ENCODE measurements at places on chromosomes 6 and 20.

GRCh38 chr6:82984720-82985119 is 80.9 kb downstream of the UBE3D start:
- no peak for DNase-seq

DNA sequence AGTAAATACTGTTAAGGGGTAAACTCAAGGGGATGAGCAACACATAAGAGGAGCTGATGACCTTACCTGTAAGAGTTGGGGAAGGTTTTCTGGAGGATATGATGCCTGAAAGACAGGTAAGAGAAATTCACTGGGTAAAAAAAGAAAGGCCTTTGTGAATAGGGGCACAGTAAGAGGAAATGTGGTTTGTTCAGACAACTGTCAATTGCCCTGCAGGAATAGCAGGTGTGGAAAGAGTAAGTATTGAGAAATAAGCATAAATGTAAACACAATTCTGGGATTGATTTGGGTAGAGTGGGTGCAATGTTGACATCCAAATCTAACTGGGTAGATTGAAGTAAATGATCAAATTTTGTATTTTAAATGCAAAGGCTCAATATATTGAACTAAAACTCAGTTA is 670.0 kb downstream of the DHX35 start:
- no peak for DNase-seq

DNA sequence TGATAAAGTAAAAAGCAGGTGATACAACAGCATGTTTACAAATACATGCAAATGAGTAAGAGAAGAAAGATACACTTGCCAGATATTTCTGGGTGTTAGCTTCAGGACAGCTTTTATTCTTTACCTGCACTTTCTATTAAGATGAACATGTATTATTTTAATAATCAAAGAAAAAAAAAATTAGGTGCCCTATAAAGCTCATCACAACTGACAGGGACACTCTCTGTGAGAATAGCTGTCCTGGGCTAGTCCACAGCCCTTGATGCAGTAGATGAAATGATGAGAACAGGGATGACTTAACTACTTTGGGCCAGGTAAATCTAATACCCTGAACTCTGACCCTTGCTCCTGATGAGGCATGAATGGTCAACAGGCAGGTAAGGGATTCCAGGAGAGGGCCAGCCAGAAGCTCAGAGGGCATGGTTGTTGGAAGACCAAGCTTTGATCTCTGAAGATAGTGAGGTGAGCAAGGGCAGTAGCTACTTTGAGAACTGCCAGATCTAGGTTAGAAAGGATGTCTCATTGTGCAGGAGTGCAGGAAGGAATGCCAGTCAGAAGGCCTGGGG is 15.6 kb downstream of the NSFL1C start:
- no peak for DNase-seq

GRCh38 chr20:33875534-33876026 is 64.4 kb downstream of the CHMP4B start:
- no peak for DNase-seq

DNA sequence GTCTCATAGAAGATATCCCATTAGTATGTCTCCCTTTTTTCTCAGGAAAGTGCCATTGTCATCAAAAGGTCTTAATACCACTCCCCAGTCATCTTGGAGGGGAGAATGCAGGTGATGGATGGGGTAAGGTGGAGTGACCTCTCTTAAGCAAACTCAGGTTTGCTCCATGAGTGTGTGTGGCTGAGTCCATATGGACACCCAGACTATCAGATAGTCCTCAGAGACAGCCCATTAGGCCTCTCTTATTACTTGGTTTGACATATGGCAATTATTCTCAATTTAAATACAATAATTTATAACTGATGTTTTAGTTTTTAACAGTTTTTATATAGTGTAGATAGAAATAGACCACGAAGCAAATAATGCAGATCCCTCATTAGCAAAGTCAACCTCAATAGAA is 23.2 kb downstream of the LAMA4 start:
- DNase-seq, result no peak
